Urothelium cell line (cell line): ENCODE measurements at places on chromosomes 4 and X.

DNA sequence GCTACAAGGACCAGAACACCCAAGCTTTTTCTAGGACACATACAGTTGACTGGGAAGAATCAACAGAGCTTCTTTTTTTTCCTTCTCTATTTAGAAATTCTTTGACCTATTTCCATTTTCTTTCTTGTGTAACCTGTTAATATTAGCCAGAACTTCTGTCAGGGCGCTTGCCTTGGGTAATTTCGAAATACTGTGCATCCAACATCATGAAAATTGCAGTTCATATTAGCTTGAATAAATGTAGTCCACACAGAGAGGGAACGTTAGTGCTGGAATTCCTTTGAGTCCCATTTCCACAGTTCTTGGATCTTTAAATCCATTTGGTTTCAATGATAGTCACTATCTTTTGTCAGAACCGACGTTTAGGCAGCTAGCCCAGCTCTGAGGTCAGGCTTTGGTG, 141.8 kb downstream of the MXRA5 start:
- no peak for DNase-seq

GRCh38 chrX:115311601-115312001, 22.1 kb downstream of the LUZP4 start:
- DNase-seq = no peak

DNA sequence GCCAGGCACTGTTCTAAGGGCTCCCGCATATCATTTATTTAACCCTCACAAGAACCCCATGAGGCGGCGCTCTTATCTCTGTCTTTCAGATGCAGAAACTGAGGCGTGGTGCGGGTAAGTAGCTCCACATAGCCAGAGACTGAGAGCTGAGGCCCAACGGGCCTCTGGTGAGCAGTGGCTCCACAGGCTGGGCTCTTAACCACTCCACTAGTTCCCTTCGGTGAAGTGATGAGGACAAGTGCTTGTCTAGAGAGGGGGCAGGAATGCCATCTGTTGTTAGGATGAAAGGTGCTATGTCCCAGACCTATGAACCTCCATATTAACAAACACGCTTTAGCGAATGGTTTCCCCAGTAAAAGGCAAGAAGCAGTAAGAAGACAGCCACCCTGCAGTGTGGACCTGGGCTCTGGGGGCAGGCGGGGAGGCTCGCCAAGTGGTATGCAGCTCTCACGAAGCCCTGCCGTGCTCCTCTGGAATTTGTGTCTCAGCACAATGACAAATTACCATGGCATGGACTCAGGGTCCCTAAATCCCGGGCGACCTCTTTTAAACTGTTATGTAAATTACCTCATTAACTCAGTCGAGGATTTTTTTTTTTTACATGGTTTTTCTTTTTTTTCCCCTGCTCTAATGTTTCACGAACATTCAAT, 20.9 kb upstream of the S100G start:
- DNase-seq = no peak

GRCh38 chr4:6889101-6889735, 20.4 kb upstream of the TBC1D14 start:
- no peak for DNase-seq

GRCh38 chr4:149790172-149790907, 25.3 kb downstream of the IQCM start:
- DNase-seq = no peak

DNA sequence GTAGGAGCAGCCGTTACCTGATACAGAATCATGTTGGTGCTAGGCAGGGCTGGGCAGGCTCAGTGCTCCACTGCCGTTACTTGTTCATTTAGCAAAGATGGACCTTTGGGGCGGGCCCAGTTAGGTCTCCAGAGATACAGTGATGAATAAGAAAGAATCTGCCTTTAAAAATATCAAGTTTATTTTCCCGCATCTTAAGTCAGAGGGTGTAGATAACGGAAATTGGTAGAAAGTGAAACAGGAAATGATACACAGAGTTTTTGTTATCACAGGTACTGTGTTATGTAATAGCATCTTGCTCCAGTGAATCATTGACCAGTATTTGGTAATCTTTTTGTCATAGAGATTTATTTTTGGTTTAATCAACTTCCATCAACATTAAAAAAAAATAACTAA, 5.5 kb downstream of the TMEM131L start:
- DNase-seq = no peak

DNA sequence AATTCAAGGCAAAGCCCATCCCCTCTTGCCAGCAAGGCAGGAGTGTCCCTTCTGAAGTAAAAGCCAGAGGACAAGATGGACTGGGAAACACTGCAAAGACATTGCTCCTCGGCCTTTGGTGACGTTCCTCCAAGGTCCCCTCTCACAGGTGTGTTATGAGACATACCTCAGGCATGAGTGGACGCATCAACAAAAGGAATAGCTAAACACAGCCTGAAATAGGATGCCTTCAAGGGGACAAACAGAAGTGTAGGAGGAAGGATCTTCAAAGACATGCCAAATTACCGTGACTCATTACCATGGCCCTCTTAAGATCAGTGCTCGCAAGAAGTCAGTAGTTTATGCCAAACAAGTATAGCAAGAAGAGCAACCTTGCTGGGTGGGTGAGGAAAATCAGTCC, 6.0 kb upstream of the IDS start:
- DNase-seq = no peak

DNA sequence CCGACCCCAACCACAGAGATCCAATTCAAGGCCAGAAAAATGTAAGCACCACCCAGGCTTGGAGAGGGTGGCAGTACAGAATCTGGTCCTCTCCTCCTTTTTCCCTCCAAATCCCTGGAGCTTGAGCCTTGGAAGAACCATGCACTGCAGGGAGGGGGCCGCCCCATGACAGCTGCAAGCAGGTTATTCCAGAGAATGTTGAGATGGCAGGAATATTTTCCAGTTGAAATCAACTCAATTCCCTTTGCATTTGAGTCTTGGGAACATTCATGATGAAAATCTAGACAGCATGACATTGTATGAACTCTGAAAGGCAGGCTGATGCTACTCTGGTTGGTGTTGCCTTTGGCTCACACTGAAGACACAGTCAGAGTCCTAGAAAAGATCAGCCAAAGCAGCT, 386.6 kb upstream of the FGF16 start:
- no peak for DNase-seq

- DNase-seq = no peak
These were observed 3.0 kb upstream of the CT47C1 start for GRCh38 chrX:119069762-119070161.

GRCh38 chr4:92387459-92388069, 83.8 kb downstream of the GRID2 start:
- DNase-seq = peak; percentile 21

DNA sequence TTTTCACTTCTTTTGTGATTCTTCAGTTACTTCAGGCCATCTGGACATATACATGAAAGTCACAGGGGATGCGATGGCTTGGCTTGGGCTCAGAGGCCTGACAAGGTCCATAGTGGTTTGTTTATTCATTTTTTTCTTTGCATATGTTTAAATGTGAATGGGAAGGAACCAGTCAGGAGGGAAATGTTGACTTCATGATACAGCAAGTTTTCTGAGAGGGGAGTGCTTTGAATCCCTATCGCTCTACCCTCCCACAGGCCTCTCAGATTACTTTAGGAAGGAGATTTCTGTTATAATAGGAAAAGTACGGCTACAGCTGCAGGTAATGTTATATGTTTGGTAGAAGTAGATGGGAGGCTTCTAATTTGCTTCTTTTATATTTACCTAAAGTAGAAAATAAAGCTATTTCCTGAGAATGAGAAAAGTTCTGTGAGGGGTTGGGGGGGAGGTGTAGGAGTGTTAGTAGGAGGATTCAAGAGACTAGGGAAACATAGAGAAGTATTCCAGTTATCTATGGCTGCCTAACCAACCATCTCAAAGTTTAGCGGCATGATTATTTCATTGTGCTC, 322.9 kb downstream of the RAPGEF2 start:
- DNase-seq = no peak

DNA sequence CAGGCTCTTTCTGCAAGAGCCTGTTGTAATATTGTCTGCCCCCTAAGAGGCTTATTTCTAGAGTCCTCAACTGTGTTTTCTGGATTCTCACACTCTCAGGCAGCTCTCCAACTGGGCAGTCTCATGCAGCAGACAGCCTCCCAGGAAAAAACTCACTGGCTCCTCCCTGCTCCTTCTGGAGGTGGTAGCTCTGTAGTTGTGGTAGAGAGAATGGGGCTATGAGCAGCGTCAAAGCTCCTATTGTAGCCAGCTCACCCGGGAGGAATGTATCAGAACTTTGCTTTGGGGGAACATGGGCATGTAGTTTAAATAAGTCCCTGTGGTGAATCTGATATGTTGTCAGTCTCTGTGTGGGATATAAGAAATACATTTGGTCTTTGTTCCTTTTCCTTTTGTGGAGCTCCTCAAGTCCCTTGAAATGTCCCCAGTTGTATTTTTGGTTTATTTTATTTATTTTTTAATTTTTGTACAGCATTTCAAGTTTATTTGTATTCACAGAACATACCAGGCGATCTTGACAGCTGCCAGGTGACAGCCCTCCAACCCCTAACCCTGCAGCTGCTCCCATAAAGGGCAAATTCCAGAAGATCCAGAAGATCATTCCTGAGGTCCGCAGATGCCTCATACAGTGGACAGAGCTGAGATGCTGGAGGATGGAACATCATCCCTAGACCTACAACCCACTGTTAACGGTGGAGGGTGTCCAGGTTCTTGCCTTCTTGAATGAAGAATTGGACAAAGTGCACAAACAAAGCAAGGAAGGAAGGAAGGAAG, 45.7 kb downstream of the TRIM61 start:
- DNase-seq = peak; percentile 49

DNA sequence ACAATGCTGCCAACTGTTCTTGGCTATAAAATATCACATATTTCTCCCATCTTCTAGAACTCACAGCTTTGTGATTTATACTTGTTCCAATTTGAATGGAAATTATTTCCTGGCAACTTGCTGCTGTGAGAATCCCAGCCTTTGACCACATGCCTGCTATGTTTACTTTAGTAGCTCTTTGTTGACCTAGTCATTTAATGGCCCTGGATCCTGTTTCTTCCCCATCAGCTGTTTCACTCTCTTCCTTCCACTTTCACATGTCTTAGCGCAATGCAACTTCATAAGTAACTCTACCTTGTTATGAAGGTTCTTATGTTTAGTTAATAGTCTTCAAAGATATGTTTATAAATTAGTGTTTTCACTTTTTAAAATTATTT, 1973.6 kb upstream of the AGA start:
- no peak for DNase-seq

- no peak for DNase-seq
These were observed 42.5 kb downstream of the TLR10 start for GRCh38 chr4:38740303-38740702.

- DNase-seq = no peak
These were observed 24.1 kb downstream of the CXCL8 start for GRCh38 chr4:73764513-73764912.

DNA sequence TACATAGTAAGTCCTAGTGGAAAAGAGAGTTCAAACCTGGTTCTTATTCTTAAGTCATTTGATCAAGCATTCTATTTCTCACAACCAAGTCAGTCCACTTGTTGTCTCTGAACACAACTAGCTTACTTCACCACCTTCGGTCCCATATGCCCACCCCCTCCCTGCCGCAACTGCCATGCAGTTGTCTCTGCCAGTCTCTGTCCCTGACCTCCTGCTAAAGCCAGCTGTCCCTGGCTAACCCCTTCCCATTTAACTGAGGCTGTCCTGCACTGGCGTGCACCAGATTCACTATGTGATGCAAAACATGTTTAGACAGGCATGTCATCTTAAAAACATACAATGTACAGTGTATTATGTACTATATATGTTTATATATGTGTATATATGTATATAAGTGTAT, 12.7 kb downstream of the FRAS1 start:
- no peak for DNase-seq

DNA sequence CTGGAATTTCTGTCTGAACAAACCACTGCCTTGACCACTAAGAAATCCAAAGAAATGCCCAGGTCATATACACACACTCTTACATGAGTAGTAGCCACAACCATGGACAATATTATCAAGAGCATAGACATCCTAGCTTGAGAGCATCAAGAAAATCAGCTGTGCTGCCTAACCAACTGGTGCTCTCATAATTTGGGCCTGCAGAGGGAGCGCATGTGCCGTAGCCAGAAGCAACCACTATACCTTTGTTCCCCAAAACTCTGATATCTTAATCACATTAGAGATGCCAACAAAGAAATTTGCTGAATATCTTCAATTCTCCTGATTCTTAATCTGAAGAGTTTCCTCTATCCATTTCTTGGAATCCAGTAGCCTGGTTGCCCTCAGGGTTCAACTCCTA, 163.6 kb downstream of the ZNF674 start:
- DNase-seq = peak; percentile 19

DNA sequence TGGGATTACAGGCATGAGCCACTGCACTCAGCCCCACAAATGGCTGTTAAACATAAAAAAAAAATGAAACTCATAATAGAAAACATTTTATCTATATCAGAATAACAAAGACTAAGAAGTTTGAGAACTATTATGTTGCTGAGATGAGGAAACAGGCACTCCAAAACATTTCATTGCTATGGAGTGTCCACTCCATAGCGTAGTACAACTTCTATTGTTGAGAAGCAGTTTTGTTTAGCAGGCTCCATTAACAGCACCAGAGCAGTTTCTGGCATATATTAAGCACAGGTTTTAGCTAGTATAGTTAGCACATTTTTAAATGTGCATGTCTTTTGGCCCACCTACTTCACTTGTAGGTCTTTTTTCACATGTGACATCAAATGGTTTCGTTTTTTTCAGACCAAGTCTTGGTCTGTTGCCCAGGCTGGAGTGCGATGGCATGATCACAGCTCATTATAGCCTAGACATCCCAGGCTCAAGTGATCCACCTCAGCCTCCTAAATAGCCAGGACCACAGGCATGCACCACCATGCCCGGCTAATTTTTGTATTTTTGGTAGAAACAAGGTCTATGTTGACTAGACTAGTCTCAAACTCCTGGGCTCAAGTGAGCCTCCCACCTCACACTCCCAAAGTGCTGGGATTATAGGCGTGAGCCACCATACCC, 5.8 kb downstream of the HMGB2 start:
- no peak for DNase-seq

- DNase-seq = no peak
These were observed 15.3 kb downstream of the PLP1 start for GRCh38 chrX:103791826-103792485.

GRCh38 chr4:148118633-148119032, 323.6 kb downstream of the NR3C2 start:
- DNase-seq = no peak

- DNase-seq = peak; percentile 67
These were observed 271.5 kb downstream of the LDB2 start for GRCh38 chr4:16626945-16627344.

GRCh38 chr4:146975527-146975926, 29.9 kb upstream of the TTC29 start:
- DNase-seq = no peak

GRCh38 chrX:56231537-56232090, 542 bp upstream of the KLF8 start:
- no peak for DNase-seq

GRCh38 chr4:140249351-140249750, 95.4 kb upstream of the MAML3 start:
- DNase-seq = no peak

DNA sequence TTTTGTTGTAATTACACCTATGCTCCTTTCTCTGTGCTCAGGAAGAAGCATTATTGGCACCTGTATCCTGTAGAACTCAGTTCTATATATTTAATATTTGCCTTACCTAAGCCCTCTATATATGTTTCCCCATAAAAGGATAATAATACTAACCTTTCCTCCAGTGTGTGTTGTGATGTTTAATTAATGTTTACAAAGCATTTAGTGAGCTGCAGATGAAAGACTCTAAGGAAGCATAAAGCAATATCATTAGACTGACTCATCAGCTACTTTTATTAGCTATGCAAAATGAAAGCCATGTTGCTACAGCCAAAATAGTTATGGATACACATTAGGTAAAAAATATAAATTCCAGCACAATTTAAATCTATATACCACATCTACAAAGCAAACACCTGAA, 93.6 kb upstream of the PTPN13 start:
- no peak for DNase-seq
